ENCODE measurements at places on chromosomes 3 and 15. TPM values are rescaled to one million over a fixed set of nuclear protein-coding genes. Genes with fewer than 3 reads are reported as not detected.

NEK11 gene
- 25.0 TPM for total RNA-seq

NOX5 gene
- 0.20 TPM for total RNA-seq

ALDH1A2 gene
- 78.6 TPM for total RNA-seq

CSPG5 gene
- total RNA-seq, result 87.0 TPM

ISLR gene
- 391 TPM for total RNA-seq

SH2D7 gene
- total RNA-seq, result not detected

PLSCR1 gene
- total RNA-seq, result 46.5 TPM

ANKRD63 gene
- 0.28 TPM for total RNA-seq

Measured in spinal cord (tissue), 10 donors.